Brain pericyte (primary cell): ENCODE measurements at places on chromosomes 16 and 17.

DNA sequence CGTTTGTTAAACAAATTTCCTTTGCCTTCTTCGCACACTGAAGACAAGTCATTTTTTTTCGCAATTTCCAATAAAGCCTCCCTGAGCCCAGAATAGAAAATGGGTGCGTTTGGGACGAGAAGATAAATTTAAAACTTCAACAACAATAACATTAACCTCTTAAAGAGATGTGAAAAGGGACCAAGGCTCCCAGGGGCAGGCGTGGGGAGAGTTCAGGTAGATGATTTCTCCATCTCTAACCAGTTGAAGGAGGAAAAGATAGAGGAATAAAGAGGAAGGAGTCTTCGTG, 1.3 kb upstream of the HOXB4 start:
- DNase-seq: no peak

DNA sequence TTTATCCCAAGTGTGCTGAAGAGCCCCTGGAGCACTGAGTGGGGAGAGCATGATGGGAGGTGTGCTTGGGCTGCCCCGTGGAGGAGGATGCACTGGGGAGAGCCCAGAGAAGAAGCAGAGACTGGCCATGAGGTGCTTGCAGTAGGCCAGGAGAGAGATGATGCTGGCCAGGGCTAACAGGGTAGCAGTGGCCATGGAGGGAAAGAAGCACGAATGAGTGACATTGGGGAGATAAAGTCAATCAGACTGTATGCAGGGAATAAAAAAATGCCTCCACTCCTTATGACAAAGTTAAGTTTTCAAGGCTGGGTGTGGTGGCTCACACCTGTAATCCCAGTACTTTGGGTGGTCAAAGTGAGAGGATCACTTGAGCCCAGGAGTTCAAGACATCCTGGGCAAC, 5.4 kb upstream of the TMEM220 start:
- DNase-seq: no peak

DNA sequence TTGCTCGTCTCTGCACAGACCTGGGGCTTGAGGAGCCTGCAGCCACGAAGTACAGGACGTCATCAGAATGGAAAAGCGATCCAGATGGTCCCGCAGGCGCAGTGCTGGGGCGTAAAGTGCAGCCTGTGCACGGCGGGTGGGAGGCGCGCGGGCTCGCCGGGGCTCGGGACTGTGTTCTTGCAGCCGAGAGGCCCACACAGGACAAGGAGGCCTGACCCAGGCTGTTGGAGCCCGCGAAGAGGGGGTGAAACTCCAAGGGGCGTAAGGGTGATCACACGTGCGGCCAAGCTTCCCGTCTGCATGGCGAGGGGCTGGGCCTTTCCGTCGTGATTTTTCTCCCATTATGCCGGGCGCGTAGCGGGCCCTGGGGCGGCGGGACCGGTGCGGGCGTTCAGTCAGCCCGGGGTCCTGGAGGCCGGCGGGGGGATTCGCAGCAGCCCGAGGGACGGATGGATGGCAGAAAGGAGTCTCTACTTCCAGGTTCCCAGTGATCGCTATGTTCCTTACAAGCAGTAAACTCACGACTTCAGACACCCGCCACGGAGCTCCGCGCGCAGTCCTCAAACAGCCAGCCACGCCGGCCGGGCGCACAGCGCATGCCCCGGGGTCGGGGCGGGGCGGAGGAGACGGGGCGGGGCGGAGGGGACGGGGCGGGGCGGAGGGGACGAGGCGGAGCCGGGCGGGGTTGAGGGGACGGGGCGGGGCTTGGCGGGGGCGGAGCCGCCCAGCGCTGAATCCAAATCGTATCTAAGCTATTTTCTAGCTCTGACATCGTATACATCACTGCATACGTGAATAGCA, 141.0 kb upstream of the KCNJ18 start:
- peak; percentile 67 for DNase-seq

GRCh38 chr17:42521036-42521435, 15.0 kb upstream of the NAGLU start:
- DNase-seq: no peak

GRCh38 chr17:69592692-69593350, 178.3 kb downstream of the MAP2K6 start:
- no peak for DNase-seq

DNA sequence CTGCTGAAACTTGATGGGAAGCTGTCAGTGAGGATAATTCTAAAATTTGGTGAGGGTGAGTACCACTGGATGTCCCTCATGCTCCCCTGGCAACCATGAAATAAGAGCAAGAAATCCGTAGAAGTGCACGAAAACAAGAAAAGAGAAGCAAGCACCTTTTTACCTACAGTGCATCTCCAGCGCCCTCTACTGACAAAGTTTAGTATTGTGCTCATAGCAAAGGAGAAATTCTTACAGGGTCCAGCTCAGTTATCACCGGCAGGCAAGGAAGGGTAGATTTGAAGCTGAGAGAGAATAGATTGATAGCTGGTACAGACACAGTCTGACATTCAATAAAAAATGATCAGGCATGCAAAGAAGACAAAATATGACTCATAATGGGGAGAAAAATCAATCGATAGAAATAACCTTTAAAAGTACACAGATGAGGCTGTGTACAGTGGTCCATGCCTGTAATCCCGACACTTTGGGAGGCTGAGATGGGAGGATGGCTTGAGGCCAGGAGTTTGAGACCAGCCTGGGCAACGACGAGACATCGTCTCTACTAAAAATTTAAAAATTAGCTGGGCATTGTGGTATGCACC, 28.3 kb upstream of the TEX2 start:
- DNase-seq: no peak

DNA sequence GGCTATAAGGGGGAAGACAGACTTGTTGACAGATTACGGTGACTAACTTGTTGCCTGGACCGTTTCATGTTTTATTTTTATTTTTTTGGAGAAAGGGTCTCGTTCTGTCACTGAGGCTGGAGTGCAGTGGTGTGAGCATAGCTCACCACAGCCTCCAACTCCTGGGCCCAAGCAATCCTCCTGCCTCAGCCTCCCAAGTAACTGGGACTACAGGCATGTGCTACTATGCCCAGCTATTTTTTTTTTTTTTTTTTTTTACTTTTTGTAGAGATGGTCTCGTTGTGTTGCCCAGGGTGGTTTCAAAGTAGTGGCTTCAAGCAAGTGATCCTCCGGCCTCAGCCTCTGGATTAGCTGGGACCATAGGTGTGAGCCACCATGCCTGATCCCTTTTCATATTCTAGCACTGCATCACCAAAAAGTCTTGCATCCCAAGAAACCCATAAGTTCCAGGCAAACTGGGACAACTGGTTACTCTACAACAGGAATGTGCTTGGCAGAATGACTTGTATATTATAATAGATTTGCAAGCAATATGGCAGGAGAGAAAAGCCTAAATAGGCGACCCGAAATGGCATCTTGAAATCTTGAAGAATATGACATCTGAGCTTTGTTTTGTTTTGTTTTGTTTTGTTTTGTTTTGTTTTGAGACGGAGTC, 2.2 kb upstream of the WDR59 start:
- no peak for DNase-seq

- no peak for DNase-seq
Measured at GRCh38 chr17:72967977-72968585, 124.4 kb downstream of the SLC39A11 start.

- no peak for DNase-seq
Measured at GRCh38 chr16:65876056-65876408, 490.5 kb upstream of the CDH5 start.

- DNase-seq: no peak
Measured at GRCh38 chr16:68404736-68405345, 43.5 kb downstream of the SMPD3 start.

- DNase-seq: no peak
Measured at GRCh38 chr16:80056324-80056723, 455.8 kb upstream of the MAF start.

- DNase-seq: no peak
Measured at GRCh38 chr17:3157218-3157617, 29.9 kb upstream of the OR1G1 start.

- no peak for DNase-seq
Measured at GRCh38 chr16:3964686-3965290, 84.3 kb upstream of the CREBBP start.

GRCh38 chr17:38579934-38580333, 25.8 kb downstream of the SRCIN1 start:
- DNase-seq: no peak

- no peak for DNase-seq
Measured at GRCh38 chr16:87344931-87345631, 27.9 kb upstream of the C16orf95 start.

DNA sequence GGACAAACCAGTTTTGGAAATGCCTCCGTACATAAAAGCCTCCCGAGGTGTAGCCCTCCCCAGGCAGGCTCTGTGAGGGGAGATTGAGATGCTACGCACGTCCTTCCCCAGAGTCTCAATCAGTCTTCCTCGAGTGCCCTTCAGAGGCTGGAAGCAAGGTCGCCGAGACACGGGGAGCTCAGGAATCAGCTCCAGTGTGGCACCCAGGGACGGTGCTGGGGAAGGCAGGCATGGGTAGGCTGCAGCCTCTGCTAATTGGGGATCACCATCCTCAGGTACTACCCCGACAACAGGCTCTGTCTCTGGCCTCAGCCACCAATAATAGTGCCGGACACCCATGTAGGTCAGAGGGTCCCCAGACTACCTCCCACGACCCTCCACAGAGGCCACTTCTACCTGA, 28.1 kb upstream of the GSG1L start:
- no peak for DNase-seq

- DNase-seq: no peak
Measured at GRCh38 chr17:78644224-78644623, 67.0 kb upstream of the DNAH17 start.

DNA sequence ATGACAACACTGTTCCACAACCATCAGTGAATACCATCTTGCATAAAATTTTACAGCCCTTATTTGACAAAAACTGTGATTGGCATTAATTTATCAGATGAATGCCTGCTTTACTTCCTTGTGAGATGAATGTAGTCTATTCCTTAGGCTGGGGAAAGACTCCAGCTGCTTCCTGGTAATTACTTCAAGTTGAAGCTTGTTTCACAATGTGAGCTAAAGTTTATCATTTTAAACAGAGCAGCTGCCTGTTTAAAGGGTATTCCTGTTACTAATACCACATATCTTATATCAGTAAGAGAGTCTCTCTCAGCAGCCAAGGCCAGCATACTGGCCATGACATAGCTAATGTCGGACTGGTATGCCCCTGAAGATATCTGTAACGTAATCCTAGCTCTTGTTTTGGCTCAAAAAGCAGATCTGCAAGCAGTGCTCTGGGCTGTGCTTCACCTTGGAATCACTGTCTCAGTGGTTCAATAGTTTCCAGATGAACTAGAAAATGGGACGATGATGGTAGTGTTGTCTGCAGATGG, 13.2 kb upstream of the ARL2BP start:
- DNase-seq: no peak

DNA sequence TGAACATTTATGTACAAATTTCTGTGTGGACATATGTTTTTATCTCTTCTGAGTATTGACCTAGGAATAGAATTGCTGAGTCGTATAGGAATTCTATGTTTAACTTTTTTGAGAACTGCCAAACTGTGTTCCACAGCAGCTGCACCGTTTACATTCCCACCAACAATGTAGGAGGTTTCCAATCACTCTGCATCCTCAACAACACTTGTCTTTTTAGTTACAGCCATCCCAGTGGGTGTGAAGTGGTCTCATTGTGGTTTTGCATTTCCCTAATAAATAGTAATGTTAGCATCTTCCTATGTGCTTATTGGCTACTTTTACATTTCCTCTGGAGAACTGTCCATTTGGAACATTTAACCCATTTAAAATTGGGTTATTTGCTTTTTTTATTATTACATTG, 36.6 kb upstream of the NACA2 start:
- DNase-seq: no peak

DNA sequence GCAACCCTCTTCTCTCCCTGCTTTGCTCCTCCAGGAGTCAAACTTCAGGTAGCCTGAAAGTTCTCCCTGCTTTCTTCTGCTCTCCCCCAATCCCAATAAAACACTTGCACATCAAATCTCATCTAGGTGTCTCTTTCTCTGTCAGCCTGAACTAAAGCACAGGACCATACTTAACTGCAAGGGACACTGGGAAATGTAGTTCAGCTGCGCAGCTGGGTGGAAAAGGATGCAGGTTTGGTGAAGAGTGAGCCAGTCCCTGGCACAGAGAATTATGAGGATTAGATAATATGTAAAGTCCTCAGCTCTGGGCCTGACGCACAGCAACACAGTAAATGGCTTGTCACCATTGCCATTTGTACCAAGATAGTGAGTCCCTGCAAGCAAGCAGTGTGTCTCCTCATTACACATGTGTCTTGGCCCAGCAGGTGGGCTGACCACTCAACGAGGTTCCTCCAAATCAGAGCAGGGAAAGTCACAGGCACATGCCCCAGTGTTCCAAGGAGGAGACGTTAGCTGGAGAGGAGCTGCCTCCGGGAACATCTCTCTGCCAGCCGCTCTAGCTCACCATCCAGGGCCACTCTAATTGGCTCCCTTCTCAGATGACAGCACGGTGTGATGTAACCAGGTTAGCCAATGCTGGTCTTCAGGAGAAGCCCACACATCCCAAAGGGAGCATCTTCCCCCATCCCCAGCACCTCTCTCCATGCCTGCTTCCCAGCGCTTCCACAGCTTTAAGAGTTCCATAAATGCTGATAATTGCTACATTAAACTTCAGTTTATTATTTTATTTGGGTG, 29.7 kb upstream of the IRX3 start:
- DNase-seq: no peak

DNA sequence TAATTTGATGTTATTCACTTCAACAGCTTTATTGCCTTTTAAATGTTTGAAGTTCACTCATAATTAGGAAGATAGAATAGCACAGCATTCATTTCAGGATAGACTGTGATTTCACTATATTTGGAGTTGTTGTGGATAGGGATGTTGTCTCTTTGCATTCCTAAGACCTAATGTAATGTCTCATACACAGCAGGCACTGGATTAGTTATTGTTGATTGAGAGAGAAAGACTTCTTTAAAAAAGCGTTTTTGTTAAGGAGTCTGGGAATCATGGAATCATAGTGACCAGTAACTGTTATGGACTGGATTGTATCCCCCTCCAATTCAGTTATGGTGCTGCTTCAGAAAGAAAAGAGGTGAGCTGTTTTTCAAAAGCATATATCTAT, 122.0 kb downstream of the USP22 start:
- no peak for DNase-seq

GRCh38 chr17:75551266-75551665, 25.8 kb downstream of the LLGL2 start:
- no peak for DNase-seq

- DNase-seq: no peak
Measured at GRCh38 chr16:70257391-70257790, 5.7 kb upstream of the EXOSC6 start.

GRCh38 chr17:80990921-80991644, 558 bp upstream of the CHMP6 start:
- no peak for DNase-seq

DNA sequence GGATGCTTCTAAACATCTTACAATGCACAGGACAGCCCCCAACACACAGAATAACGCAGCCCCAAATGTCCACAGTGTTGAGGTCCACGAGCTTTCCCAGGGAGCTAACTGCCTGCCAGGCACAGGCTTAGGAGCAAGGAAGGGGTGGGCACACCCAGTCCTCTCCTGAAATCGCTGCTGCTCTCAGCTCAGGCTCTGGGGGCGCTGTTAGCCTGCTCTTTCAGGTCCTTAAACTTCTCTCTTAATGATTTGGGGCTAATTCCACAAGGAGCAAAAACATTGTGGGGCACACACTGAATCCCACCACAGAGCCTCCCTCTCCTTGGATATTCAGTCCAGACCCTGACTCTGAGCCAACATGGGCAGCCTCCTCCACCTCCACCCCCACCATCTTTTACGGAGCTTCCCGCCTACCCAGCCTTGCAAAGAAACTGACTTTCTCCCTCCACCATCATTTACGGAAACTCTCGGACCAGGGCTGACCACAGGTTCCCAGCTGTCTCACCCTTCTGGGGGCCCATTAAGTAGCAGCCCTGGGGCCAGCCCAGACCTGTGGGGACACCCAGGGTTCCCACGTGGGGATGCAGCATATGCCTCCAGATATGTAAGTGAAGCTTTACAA, 1.1 kb downstream of the CD300H start:
- no peak for DNase-seq
